ENCODE measurements at places on chromosomes 1 and 21. TPM values are rescaled to one million over a fixed set of nuclear protein-coding genes. Genes with fewer than 3 reads are reported as not detected.

OR10J1 gene
- not detected for total RNA-seq

- H3K27me3 ChIP-seq, result no peaks in the 10 kb centered on the region
- DNase-seq, result no peak
- H3K27ac ChIP-seq, result no peak overlapping the region
- no peaks in the 10 kb centered on the region for H3K36me3 ChIP-seq
Observed at GRCh38 chr1:11931845-11932244, 2.7 kb upstream of the PLOD1 start.

DNA sequence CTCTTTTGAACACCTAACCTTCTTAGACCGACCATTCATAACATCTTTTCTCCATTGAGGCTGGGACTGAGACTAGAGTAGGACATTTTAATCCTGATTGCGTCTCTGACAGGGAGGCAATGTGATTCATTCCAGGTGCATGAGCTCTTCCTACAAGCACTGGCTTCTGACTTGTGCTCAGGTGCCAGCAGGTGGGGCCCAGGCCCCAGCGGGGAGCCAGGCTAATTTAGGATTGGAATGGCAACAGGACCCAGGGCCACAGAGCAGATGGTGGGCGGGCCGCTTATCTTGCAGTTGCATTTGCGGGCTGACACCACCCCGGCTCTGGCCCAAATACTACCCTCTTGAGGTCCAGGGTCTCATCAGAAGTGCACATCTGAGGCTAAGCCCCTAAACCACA, 4.1 kb downstream of the GPA33 start:
- no peak overlapping the region for H3K4me3 ChIP-seq
- DNase-seq, result no peak
- no peaks in the 10 kb centered on the region for H3K36me3 ChIP-seq
- H3K27ac ChIP-seq, result no peak overlapping the region
- H3K27me3 ChIP-seq, result peaks cover 3% of the 10 kb centered on the region

CDKN2C gene
- 5.4 TPM for total RNA-seq

DNA sequence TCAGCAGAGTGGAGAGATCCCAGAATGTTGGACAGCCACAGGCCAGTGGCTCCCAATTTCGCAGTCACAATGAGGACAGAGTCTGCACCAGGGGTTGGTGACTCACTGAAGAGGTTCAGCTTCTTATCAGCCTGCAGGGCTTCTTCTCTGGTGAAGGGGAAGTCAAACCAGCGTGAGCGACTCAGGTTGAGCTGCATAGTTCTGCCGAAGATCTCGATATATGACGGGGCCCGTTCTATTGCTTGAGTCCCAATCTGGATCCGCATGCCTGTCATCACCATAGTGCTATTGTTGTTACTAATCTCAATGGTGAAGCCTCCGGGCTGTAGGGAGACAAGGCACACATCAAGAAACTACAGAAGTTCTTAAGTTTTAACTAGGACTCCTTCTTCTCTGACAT, 58.5 kb downstream of the UBR4 start:
- no peak overlapping the region for H3K4me3 ChIP-seq
- no peak overlapping the region for H3K27ac ChIP-seq
- H3K4me1 ChIP-seq, result peaks cover 3% of the 10 kb centered on the region

CHRNB2 gene
- total RNA-seq, result not detected

CYP4A22 gene
- total RNA-seq, result not detected

DNA sequence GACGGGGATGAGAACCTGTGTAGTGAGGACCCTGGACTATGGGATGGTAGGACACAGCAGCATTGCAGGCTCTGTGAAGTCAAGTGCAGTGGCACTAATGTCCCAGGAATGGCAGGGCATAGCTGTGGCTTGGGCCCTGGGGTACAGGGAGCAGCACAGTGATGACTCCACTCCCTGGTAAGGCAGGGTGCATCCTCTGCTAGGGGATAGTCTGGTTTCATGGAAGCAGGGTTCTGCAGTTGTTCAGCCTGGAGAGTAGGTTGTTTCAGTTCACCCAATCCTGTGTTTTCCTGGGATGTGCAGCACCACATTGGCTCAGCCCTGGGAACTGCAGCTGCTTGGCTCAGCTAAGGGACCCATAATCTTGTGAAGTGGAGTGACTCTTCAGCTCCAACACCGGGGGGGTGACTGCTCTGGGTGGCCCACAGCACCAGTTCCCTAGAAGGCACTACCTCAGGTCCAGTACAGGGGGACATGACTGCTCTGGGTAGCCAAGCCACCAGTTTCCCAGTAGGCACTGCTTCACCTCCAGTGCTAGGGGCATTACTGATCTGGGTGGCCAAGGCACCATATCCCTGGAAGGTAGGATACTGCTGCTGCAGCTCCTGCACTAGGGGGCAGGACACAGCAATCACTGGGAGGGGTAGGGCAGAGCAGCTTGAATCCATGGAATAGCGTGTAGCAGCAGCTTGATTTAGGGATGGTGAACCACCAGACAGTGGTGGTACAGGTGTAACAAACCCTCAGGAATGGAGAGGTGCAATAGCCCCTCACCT, 15.3 kb upstream of the C1orf185 start:
- no peaks in the 10 kb centered on the region for H3K4me1 ChIP-seq
- no peak for DNase-seq
- H3K4me3 ChIP-seq, result no peak overlapping the region
- no peaks in the 10 kb centered on the region for H3K36me3 ChIP-seq
- H3K27ac ChIP-seq, result no peak overlapping the region
- H3K27me3 ChIP-seq, result peaks cover 36% of the 10 kb centered on the region

KRTAP19-1 gene
- total RNA-seq, result not detected

GRCh38 chr1:100736324-100736723, 16.8 kb downstream of the VCAM1 start:
- H3K36me3 ChIP-seq, result no peaks in the 10 kb centered on the region
- H3K27me3 ChIP-seq, result no peaks in the 10 kb centered on the region
- DNase-seq, result no peak
- peaks cover 34% of the 10 kb centered on the region for H3K4me1 ChIP-seq
- peak overlapping the region; percentile 62 for H3K27ac ChIP-seq

GRCh38 chr21:32611471-32611997, 643 bp downstream of the CFAP298 start:
- peak; percentile 66 for DNase-seq
- H3K27me3 ChIP-seq, result peaks cover 5% of the 10 kb centered on the region
- H3K4me3 ChIP-seq, result peak overlapping the region; percentile 97
- peaks cover 9% of the 10 kb centered on the region for H3K36me3 ChIP-seq
- H3K4me1 ChIP-seq, result peaks cover 11% of the 10 kb centered on the region

GRCh38 chr1:18004278-18004677, 103.3 kb upstream of the IGSF21 start:
- H3K27me3 ChIP-seq, result peaks cover 26% of the 10 kb centered on the region
- no peak overlapping the region for H3K4me3 ChIP-seq
- no peaks in the 10 kb centered on the region for H3K4me1 ChIP-seq
- H3K36me3 ChIP-seq, result no peaks in the 10 kb centered on the region
- peak; percentile 5 for DNase-seq
- no peak overlapping the region for H3K27ac ChIP-seq

DNA sequence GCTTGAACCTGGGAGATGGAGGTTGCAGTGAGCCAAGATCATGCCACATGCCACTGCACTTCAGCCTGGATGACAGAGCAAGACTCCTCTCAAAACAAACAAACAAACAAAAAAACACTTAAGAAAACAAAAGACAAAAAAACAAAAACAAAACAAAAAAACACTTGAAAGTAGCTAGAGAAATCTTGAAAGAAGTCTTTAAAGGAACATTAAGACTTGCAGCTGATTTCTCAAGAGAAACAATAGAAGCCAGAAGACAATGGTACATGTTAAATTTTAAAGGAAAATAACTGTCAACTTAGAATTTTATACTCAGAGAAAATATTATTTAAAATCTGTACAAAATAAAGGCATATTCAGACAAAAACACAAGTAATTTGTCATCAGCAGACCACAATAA, 71.3 kb downstream of the HLX start:
- DNase-seq, result no peak
- H3K27ac ChIP-seq, result no peak overlapping the region
- no peak overlapping the region for H3K4me3 ChIP-seq
- peaks cover 2% of the 10 kb centered on the region for H3K27me3 ChIP-seq

GRCh38 chr1:59689730-59690129, 125.0 kb upstream of the HOOK1 start:
- peaks cover 16% of the 10 kb centered on the region for H3K4me1 ChIP-seq
- no peak for DNase-seq
- no peak overlapping the region for H3K27ac ChIP-seq
- no peaks in the 10 kb centered on the region for H3K36me3 ChIP-seq
- H3K4me3 ChIP-seq, result no peak overlapping the region
- peaks cover 2% of the 10 kb centered on the region for H3K27me3 ChIP-seq

DMBX1 gene
- not detected for total RNA-seq

DNA sequence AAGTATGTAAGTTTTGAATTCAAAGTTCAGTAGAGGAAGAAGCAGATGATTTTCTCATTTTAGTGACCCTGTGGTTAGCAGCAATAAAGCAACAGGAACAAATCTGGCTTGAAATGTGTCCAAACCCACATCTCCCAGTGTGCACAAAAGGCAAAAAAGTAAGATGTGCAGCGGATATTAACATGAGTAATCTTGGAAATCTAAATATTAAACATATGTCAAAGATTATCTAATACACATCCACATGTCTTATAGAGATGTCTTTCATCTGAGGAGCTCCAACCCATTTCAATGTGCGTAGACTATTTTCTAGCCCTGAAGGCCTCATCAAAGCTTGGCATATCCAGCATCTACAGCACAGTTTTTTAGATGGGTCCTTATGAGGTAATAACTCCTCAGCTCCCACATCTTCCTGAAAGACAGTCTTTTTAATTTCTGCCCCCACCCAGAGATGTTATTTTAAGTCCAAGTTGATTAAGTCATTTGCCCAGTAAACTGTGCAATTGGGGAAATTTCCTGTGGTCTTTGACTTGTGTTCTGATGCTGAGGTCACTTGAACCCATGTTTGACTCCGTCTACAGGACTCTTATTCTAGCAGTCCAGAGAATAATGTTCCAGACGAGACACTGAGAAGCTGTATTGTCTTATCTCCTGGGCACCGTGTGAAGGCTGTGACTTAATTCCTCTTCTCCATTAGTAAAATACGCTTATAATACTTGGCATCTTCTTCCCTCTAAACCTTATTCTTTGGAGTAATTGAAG, 73.7 kb downstream of the LMO4 start:
- no peaks in the 10 kb centered on the region for H3K36me3 ChIP-seq
- DNase-seq, result no peak
- H3K4me1 ChIP-seq, result no peaks in the 10 kb centered on the region
- H3K27ac ChIP-seq, result no peak overlapping the region
- H3K27me3 ChIP-seq, result no peaks in the 10 kb centered on the region

SPAG17 gene
- total RNA-seq, result not detected

DNA sequence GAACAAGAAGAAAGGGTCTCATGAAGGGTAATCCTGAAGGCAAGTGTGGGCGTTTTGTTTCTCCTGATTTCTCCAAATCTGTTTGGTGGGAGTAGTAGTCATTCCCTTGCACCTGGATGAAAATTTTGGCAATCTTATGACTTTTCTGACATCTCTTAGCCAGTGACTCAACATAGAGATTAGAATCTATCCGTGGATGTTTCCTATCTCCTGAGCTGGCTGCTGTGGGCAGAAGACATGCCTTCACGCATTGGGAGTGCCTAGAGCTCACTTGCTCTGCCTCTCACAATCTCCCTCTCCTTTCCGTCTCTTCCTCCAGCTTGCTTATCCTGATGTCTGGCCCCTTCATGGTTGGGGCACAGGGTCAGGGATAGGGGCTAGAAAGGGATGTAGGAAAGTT, 174.2 kb upstream of the NFIA start:
- no peak for DNase-seq
- no peaks in the 10 kb centered on the region for H3K36me3 ChIP-seq
- no peaks in the 10 kb centered on the region for H3K27me3 ChIP-seq
- H3K4me1 ChIP-seq, result peaks cover 36% of the 10 kb centered on the region

Data from chondrocyte (in vitro differentiated cells).